NCI-H748 treated with DMSO at 0.1 percent for 48 hours (cell line): ENCODE measurements at places on chromosomes 5 and 9.

- DNase-seq: no peak
Observed at GRCh38 chr9:16602494-16602893, 268.0 kb downstream of the BNC2 start.

DNA sequence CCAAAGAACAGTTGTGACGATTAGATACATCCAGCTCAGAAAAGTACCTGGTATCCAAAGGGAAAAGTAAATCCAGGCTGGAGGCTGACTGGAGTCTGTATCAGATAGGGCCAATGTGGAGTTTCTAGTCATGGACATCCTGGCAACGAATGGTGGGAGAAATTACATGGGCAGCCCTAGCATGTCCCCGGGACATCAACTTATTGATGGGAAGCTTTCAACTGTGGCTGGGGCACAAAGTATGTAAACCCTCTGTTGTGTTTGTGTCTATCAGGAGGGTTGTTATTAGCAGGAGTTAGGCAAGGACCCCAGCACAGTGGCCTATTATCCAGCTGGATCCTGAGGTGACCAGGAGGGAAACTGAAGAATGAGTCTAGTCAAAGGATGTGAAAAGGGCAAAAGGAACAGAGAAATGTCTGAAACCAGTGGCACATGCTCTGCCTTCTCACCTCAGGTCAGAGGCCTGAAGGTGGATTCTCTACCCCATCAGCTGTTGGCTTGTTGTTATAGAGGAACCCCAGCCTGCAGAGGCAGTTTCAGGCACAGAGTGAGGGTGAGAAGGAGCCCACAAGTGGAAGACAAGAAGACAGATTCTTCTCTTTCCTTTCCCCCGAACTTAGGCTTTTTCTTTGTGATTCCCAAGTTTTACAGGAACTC, 19.9 kb downstream of the IFNW1 start:
- DNase-seq: no peak

GRCh38 chr5:115068239-115069086, 101.2 kb downstream of the TRIM36 start:
- peak; percentile 33 for DNase-seq

DNA sequence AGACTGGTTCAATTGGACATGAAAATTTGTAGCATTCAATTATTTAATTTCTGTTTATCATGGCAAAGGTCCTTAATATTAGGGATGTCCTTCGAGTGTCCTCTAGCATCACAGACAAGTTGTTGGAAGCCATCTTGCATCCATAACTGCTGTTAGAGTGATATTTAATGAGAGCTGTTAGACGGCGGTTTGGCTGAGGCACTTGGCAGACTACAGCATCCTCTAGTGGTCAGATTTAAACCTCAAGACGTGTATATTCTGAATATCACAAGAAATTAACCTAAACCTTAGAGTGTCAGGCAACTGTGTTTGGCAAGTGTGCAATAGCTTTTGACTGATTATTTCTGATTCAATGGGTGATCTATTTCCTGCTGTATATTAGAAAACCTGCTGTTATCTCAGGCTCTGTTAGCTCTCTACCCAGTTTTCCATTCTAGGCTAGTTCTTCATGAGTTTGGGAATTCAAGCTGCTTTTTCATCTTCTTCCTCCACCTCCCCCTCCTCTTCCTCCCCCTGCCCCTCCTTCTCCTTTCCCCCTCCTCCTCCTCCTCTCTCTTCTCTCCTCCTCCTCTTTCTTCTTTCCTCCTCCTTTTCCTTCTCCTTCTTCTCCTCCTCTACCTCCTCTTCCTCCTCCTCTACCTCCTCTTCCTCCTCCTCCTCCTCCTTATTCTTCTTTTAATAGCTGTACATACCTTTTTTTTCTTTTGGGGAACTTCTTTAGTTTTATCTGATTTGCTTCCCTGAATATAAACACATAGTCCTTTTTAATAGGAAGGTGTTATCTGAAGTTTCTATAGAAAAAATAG, 8.6 kb downstream of the SPINK1 start:
- peak; percentile 83 for DNase-seq

DNA sequence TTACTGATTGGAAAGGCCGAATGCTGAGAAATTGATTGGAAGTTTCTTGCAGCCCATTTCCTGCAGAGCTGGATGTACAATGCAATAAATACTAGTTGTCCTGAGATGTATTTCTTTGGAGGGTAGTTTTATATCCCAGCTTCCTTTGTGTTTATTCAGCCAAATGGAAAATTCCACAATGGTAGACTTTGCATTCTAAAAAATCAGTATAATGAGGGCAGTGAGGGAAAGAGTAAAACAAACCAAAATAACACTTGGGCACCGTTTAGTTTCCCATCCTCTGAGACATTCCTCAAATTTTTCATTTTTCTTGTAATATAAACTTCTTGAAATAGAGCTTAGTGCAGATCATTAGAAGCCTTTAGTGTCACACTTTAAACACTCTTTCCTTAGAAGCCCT, 379.4 kb downstream of the EBF1 start:
- no peak for DNase-seq

DNA sequence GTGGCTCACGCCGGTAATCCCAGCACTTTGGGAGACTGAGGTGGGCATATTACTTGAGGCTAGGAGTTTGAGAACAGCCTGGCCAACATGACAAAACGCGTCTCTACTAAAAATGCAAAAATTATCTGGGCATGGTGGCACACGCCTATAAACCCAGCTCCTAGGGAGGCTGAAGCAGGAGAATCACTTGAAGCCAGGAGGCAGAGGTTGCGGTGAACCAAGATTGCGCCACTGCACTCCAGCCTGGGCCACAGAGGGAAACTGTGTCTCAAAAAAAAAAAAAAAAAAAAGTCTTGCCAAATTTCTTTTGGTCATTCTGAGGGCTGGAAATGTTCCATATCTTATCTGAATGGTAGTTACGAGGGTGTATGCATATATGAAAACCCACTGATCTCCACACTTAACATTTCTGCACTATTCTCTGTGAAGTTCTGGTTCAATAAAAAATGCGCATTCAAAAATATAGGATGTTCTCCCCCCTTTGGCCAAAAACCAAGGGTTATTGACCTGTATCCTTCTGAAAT, 13.5 kb upstream of the NIPAL4 start:
- no peak for DNase-seq

DNA sequence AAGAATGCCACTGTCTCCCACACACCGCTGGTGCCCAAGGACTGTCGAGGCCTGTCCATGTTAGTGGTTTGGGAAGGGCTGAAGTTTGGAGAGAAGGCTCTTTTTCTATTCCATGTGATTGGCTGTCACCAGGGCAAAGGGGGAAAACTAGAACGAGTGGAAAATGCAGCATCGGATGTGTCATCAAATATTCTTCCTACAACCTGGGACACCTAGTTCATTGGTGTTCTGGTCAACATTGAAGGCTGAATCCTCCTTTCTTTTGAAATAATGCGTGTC, 53.2 kb downstream of the PIK3R1 start:
- DNase-seq: no peak

- DNase-seq: no peak
Observed at GRCh38 chr5:93273176-93273575, 307.8 kb downstream of the NR2F1-AS1 start.

GRCh38 chr9:110579034-110579861, at the start of gene SVEP1:
Gene SVEP1 (minus strand): TSS chr9:110579741. CDS start chr9:110579543, 198 bp downstream.
- peak; percentile 24 for DNase-seq

GRCh38 chr9:112112519-112112918, 62.6 kb downstream of the SUSD1 start:
- DNase-seq: no peak

GRCh38 chr9:32954642-32955041, 46.8 kb downstream of the APTX start:
- no peak for DNase-seq

DNA sequence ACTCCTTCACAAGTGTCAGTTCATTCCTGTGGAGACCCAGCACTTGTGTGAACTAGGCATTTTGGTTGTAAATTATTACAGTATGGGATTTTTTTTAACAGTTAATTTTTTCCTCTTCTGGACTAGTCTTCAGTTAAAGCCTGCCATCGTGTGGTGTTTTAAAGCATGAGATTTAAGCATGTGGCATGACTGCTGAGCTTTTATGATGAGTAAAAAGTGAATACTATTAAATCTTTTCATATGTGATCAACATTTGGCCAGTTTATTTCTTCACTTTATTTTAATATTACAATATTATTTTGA, 25.0 kb downstream of the LMNB1 start:
- DNase-seq: no peak

DNA sequence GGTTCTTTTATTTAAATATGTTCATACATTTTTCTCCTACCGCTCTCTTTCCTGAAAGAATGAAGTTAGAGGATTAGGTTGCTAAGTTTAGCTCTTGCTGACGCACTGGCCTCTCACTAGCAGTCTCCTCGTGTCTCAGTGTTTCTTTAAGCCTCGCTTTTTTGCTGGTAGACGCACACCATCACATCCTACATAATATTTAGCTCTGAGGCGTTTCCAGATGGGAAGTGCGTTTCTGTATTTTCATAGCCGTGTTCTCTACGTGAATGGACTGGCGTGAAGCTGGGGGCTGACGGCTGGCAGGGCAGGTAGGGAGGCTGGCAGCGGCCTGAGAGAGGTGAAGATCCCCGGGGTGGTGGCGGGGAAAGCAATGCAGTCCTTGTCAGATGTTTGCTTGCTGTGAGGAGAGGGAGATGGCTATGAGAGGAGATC, 79.2 kb upstream of the SPRY4 start:
- no peak for DNase-seq

DNA sequence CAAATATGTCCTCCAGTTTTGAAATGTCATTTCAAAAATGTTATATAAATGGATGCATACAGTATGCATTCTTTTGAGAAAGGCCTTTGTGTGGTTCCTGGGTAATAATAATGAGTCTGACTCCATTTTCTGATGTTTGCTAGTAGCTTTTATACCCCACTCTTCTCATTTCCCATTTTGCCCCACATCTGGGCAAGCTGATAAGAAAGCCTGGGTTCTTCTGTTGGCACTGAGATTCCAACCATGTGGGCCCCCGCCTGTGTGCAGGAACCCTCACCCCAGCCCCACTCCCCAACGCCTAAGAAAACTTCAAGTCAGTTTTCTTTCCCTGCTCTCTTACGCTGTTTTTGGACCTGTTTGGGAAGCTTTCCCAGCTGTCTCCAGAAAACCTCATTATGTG, 89.4 kb downstream of the SNX18 start:
- DNase-seq: no peak

GRCh38 chr9:15246708-15247107, 60.3 kb downstream of the TTC39B start:
- no peak for DNase-seq

- no peak for DNase-seq
Observed at GRCh38 chr5:93886917-93887361, 145.5 kb upstream of the POU5F2 start.

DNA sequence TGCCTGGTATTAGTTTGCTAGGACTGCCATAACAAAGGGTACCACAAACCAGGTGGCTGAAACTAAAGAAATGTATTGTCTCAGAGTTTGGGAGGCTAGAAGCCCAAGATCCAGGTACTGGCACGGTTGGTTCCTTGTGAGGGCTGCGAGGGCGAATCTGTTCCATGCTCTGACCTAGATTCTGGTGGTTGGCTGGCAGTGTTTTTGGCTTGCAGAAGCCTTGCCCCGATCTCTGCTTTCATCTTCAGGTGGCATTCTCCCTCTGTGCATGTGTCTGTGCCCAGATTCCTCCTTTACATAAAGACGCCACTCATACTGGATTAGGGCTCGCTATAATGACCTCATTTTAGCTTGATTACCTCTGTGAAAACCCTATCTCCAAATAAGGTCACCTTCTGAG, 36.7 kb downstream of the RAI14 start:
- DNase-seq: no peak

- DNase-seq: no peak
Observed at GRCh38 chr5:139232147-139232724, 34.1 kb upstream of the SIL1 start.

- DNase-seq: no peak
Observed at GRCh38 chr5:40491644-40492043, 188.1 kb upstream of the PTGER4 start.

GRCh38 chr5:59327191-59327980, 566.1 kb downstream of the PDE4D start:
- no peak for DNase-seq

- no peak for DNase-seq
Observed at GRCh38 chr9:88219601-88220000, 81.3 kb upstream of the SPATA31C2 start.
